Mucosa of gallbladder (tissue), 1 donor: ENCODE measurements at places on chromosomes 11 and 22.

- DNase-seq: peak; percentile 40
These were observed 24.0 kb upstream of the ACER3 start for GRCh38 chr11:76836613-76837291.

- DNase-seq: peak; percentile 29
These were observed 2.9 kb downstream of the E2F8 start for GRCh38 chr11:19237813-19238212.

DNA sequence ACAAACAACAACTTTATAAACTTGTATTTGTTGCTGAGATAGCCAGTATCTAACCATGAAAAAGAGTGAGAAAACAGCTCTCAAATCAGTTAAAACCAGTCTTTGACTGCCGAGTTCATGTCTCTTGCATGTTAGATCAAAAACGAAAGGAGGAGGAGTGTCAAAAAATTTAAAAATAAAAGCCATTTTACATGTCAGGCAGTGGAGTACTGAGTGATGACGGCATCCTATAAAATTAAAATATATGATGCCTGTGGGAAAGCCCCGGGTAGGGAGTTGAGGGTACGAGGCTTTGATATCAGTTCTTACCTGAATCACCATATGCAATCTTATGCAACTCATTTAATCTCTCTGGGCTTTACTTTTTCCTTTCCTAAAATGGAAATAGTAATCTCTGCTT lies 117.3 kb downstream of the ETS1 start:
- no peak for DNase-seq

GRCh38 chr11:129018126-129018525 lies 75.5 kb upstream of the TP53AIP1 start:
- DNase-seq: no peak

GRCh38 chr11:69317401-69318092 lies 23.6 kb downstream of the MYEOV start:
- DNase-seq: no peak

GRCh38 chr11:64146036-64146955 lies 19.6 kb downstream of the MACROD1 start:
- peak; percentile 42 for DNase-seq

DNA sequence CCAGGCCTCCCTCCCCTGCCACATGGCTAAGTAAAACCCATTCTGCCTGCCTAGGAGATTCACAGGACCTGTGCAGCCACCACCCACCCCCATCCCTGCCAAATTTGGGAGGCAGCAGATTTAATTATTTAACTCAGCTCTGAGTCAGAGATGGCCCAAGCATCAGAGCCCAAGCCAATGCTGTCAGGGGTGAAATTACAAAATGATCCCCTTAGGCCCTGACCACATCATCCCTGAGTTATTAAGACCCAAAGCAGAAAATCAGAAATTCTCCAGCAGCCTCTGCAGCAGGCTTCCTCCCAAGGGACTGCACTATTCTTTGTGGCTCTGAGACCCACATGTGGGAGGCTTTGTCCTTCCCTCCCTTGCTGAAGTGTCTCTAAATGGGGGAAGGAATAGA lies 52.8 kb upstream of the RRAS2 start:
- no peak for DNase-seq

GRCh38 chr22:48605856-48606481 lies 1221.7 kb downstream of the BRD1 start:
- DNase-seq: peak; percentile 75

- DNase-seq: no peak
These were observed 2.0 kb downstream of the SCARF2 start for GRCh38 chr22:20435436-20436306.

DNA sequence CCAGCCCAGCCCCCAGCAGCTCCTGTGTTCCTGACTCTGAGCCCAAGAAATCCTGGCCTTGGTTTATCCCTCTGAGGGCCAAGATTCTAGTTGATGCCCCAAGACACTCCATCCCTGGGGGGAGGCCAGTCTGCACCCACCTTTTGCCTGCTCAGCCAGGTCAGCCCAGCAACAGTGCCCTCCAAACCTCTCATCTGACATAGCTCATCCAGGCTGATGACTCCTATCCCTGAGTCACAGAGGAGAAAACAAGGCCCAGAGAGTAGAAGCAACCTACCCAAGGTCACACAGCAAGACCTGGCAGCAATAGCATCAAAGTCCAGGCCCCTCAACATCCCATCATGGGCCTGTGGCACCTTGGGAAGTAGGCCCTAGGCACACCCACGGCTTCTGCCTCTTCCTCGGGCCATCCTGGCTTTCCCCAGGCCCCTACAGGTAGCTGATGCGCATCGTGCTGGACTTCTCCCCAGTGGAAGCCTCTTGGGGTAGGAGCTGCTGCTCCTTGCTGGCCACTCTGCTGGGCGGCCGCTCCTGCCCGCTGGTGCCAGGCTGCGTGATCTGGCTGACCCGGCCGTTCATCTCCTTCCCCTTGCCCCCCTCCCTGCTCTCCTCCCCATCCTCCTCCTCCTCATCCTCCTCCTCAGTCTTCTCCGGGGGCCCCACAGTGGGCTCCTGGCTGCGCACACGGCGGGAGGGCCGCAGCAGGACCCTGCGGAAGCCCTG lies 6.0 kb downstream of the SSTR3 start:
- no peak for DNase-seq

DNA sequence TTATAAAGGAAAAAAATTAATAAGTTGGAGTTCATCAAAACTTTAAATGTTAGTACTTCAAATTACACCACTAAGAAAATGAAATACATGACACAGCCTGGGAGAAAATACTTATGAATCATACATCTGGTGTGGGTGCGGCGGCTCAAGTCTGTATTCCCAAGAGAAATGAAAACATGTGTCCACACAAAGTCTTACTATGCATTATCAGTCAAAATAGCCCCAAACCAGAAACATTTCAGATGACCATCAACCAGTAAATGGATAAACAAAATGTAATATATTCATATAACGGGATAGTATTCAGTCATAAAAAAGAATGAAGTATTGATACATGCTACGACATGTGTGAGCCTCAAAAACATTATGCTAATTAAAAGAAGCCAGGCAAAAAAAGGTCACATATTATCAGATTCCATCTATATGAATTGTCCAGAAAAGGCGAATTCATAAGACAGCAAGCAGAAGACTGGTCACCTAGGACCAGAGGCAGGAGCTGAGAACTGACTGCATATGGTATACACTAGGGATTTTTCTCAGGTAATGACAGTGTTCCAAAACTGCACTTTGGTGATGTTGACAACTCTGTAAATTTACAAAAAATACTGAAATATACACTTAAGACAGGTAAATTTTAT lies 5.3 kb upstream of the AKIP1 start:
- DNase-seq: no peak

GRCh38 chr22:27642104-27642800 lies 159.3 kb downstream of the MN1 start:
- DNase-seq: no peak

DNA sequence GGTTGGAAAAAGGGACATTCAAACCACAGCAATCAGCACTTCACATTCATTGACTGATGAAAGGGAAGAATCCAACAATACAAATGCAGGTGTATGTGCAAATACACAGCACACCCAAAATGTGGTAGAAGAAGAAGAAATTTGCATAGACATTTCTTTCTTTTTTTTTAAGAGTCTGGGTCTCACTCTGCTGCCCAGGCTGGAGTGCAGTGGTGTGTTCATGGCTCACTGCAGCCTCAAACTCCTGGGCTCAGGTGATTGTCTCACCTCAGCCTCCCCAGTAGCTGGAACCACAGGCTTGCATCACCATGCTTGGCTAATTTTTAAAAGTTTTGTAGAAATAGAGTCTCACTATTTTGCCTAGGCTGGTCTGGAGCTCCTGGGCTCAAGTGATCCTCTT lies 21.9 kb downstream of the CARS1 start:
- DNase-seq: no peak

DNA sequence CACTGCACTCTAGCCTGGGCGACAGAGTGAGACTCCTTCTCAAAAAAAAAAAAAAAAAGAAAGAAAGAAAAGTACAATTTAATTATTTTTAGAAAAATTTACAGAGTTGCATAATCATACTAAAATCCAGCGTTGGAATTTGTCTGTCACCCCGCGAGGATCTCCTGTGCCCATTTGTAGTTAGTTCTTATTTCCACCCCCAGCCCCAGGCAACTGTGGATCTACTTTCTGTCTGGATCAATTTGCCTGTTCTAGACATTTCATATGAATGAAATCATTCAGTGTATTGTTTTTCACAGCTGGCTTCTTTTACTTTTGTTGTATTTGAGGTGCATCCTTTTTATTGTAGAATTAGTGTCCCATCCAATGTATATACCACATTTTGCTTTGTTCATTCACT lies 102.6 kb upstream of the RASSF10 start:
- DNase-seq: no peak

DNA sequence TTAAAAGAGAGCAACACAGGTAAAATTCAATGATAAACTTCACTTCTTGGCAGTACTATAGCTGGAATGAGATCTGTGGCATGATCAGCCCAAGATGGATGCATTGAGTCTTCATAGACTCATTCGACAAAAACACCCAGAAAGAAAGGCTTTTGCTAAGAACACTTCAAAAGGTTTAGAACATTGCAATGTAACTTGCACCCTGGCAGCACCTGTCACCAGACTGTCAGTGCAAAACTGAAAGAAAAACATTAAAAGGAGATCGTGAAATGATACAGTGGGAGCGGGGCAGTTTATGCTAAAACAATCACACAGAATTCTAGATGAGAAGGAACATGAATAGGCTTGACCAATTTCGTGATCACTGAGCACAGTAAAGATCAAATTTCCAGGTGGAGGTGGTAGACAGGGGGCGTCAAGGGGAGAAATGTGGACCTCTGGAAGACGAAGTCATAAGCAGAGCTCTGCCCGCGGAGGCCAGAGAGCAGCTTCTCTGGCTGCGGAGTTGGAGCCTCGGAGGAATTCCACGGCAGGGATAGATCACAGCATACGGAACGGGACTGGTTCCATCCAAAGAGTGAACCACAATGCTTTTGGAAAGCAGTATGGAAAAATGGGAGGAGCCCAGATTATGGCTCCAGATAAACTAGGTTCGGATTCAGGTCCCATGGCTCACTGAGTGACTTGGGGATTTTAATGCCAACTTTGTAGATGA lies 11.9 kb downstream of the VSIG10L2 start:
- no peak for DNase-seq

DNA sequence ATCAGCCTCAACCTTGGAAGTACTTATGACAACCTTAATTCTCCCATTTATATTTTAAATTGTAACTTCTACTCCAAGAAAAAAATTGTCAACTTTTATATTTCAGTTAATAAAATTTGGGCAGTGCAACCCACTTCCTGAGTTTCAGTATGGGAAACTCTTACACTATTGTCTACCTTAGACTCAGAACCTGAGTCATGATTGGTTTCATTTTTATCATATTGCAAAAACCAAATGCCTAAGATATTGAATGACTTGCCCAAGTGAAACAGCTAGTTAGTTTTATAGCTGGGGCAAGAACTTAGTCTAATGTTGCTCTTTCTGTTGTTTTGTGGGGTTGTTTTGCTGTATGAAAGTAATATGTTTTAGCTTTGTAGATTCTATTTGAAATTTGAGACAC lies 334.0 kb upstream of the ARHGAP42 start:
- no peak for DNase-seq

GRCh38 chr22:30357236-30357570 lies 396 bp downstream of the CCDC157 start:
- no peak for DNase-seq

- peak; percentile 36 for DNase-seq
These were observed 31.4 kb downstream of the LRP5 start for GRCh38 chr11:68343761-68344256.

GRCh38 chr11:67705264-67705663 lies 30.8 kb upstream of the ALDH3B2 start:
- DNase-seq: no peak

GRCh38 chr11:37449146-37449545 lies 851.1 kb upstream of the RAG2 start:
- DNase-seq: no peak

- DNase-seq: no peak
These were observed 53.8 kb upstream of the LMO2 start for GRCh38 chr11:33945481-33946268.

DNA sequence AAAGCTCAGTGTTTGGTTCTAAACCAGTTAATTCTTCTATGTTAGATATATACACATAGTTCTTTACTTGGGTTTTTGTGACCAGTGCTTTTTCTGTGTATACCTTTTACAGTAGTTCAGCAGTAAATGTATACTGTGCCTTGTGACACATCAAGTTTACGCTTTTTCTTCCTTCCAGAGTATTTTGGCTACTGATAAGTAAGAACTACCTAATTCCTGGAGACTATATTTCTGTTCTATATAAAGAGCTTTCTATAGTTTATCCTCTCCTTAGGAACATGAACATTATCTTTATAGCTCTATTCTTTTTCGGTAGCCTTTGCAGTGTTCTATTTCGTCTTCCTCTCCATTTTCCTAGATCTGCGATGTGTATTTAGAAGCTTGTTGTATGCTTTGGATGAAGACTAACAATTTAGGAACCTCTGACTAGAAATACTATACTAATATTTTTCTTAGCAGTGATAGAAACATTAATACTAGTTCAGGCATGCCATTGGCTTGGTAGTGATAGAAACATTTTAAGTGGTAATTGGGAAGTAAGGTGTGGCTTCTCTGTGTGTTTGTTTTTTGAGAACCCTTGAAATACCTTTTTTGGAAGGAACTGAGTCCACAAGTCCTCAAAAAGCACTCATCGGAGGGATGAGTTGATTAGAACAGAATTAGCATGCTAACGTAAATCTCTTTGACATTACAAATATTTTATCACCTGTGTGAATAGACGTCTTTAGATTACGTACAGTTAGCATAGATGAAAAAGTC lies 74.6 kb downstream of the ARHGEF12 start:
- no peak for DNase-seq

DNA sequence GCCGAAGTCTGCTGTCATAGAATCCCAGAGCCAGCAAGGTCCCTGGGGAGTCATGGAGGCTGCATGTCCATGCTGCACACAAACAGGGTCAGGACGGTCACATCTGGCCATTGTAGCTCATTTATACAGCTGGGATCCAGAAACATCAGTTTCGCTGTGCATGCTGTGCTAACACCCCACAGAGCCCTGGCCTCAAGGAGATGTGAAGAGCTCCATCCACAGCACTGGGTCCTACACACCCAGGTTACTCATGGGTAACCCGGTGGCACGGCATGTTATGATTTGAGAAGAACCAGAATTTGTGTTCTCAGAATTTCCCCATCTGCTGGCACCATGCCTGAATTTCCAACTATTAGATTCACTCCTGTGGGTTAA lies 146.3 kb upstream of the ARHGAP20 start:
- peak; percentile 11 for DNase-seq

DNA sequence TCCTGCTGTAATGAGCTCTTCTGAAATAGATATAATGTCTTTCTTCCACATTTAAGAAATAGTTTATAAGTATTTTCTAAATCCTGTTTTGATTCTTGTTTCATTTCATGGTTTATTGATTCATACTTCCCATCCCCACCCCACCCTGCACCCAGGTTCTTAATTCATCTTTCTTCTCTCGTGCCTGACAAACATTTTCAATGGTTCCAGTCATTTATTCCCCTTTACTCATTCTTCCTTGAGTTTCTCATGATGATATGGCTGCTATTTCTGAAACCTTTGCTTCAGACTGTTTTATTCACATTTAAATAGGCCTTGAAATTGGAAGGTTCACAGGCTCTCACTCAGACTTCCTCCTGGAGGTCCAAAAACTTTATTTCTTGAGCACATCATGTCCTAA lies 142.9 kb downstream of the SPON1 start:
- no peak for DNase-seq

GRCh38 chr11:94457118-94458029 lies 36.3 kb downstream of the MRE11 start:
- DNase-seq: no peak
